Occipital lobe (tissue), 3 donors: ENCODE measurements at places on chromosomes 5 and 9. TPM values are rescaled to one million over a fixed set of nuclear protein-coding genes. Genes with fewer than 3 reads are reported as not detected.

DNA sequence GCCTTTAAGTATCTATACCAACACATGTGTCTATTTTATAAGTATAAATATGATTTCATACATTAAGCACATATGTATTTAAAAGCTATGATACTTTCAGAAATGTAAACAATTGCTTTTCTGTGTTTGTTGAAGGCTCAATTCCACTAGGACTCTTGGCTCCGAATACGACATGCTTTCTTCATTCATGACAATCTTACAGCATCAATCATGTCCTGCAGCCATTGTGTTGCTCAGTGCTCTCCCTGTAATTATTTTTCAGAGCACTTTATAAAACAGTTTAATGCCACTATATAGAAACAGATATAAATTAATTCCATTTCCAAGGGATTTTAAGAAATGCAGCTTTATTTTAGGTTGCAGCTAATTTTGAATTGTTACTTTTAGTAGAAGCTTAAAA is 167.3 kb downstream of the TAF11L14 start:
- no peak for DNase-seq

DNA sequence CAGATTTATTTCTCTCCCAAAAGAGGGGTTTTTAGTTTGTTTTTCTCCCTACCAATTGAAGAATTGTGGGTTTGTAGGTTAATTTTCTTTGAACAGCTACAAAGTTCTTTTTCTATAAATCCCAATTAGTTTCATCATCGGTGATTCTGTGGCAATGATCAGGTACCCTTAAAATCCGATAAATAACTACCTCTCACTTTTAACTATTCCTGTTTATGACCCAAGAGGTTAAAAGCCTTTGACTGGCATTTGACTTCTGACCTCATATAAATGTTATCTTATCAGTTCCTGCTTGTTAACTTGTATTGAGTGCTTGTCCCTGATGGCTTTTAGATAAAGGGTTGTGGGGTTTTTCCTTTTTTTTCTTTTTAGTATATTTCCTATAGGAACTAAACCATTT is 124.4 kb upstream of the TMEM161B start:
- DNase-seq = no peak

DNA sequence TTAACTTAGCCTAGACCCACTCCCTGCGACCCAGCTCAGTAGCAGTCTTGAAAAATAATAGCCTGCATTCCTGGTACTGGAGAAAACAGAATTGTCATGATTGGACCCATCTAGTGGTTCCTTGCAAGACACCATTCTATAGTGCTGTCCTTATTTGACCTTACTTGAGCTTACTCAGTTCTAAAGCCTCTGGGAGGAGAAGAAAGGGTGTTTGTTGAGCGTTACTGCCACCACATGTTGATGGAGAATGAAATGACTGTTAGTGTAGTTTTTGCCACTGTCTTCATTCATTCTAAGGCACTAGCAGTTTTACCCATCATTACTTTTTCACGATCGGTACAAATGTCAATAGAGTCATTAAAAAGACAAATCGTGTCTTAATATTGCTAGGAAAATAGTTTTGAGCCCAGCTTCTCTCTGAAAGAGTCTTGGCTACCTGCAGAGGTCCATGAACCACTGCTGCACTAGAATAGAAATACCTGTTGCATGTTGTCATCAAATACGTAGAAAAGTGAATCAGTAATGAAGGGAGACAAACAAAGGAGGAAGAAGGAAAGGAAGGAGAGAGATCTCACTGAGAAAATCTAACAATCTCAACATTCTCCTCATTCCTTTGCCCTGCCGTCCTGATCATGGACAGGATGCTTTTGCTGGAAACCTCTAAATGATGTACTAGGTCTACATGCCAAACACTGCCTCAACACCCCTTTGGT is 96.0 kb downstream of the LIX1 start:
- no peak for DNase-seq

DNA sequence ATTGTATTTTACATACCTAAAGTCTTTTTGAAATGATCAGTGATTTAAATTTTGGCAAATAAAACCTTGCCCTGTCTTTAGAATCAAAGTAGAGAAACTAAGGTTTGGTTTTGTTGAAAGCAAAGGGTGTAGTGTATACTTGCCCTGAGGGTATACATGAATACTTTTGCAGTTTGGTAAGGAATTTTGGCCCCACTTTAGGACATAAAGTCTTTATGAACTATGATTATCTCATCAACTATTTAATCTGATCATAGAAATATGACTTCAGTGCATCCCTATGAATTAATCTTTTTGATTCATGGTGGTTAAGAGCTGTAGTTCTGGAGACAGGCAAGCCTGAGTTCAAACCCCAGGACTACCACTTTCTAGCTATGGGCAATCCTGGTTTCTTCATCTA is 17.7 kb downstream of the RAD1 start:
- DNase-seq = no peak

DNA sequence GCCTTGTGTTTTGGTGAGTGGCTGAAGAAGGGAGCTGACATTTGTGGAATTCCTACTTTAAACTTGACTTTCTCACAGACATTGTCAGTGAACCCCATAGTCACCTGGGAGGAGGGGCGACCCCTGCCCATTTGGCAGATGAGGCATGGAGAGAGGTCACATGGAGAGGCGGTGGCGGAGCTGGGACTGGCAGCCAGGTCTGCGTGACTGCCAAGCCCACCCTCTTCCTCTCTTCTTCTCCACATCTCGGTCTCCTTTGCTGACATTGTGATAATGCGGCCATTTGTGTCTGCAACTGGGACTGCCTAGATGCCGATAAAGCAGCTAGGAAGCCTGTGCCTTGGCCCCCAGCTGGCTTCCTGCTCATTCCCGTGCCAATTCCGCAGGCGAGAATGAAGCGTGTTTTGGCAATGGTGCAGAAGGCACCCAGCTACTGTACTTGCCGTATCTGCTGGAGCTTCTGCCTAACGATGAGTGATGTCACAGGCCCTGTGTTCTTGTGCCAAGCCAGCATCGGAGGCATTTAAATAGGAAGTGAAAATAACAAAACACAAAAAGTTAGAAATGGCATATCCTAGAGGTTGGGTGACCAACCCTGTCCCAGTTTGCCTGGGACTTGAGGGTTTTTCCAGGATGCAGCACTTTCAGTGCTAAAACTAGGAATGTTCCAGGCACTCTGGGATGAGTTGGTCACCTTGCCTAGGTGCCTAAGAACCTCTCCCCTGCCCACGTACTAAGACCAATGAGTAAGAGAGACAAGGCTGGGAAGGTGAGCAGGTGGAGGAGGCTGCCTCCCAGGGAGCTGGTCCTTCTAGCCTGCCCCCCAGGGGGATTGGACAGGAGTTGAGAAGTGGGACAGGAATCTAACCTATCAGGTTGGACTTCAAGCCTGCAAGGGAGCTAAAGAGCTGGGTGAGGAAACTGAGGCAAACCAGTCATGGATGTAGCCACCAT is 23.6 kb downstream of the OLFML2A start:
- no peak for DNase-seq

GRCh38 chr9:123957731-123958130 is 27.8 kb upstream of the DENND1A start:
- no peak for DNase-seq

- DNase-seq = no peak
Measured at GRCh38 chr5:52804981-52805380, 17.3 kb downstream of the ITGA1 start.

DNA sequence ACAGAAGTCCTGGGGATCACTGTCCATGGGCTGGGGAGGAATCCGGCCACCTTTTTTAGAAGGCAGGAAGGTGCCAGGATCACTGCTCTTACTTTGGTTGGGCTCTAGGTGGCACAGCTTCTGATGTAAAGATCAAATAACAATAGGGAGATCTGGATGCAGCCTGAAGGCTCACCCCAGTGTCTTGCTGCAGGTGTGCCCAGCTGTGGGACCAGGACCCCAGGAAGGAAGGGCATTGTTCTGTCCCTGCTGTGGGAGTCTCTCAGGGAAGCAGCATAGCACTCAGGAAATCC is 69.6 kb downstream of the DAB2IP start:
- DNase-seq = no peak

DNA sequence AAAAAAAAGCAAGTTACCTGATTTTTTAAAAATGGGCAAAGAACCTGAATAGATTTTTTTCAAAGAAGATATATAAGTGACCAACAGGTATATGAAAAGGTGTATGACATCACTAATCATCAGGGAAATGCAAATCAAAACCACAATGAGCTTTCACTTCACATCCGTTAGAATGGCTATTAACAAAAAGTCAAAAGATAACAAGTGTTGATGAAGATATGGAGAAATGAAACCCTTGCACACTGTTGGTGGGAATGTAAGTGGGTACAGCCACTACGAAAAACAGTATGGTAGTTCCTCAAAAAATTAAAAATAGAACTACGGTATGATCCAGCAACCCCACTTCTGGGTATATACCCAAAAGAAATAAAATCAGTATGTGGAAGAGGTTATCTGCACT is 134.8 kb downstream of the UGCG start:
- no peak for DNase-seq

- DNase-seq = no peak
Measured at GRCh38 chr9:72041775-72042194, 18.6 kb downstream of the C9orf57 start.

- DNase-seq = no peak
Measured at GRCh38 chr9:98324801-98325200, 69.4 kb upstream of the TBC1D2 start.

GRCh38 chr5:62341783-62342475 is 35.9 kb downstream of the KIF2A start:
- no peak for DNase-seq

- no peak for DNase-seq
Measured at GRCh38 chr9:136357202-136357725, 6.3 kb downstream of the DNLZ start.

GRCh38 chr5:170286386-170286925 is 11.1 kb downstream of the LCP2 start:
- DNase-seq = no peak

Gene LRRC19
- total RNA-seq = not detected

Gene TERT
- not detected for total RNA-seq

Gene RNF183
- not detected for total RNA-seq

Gene OBP2B
- not detected for total RNA-seq

Gene TMEM252
- total RNA-seq = not detected

Gene AK8
- total RNA-seq = 1.1 TPM

Gene ARHGEF39
- 0.94 TPM for total RNA-seq

Gene LYSMD3
- total RNA-seq = 25.6 TPM
